NCI-H460 (cell line): ENCODE measurements at places on chromosomes 3 and 15.
A peak's percentile ranks its signal among the peaks of the same experiment; 100 is the strongest.

DNA sequence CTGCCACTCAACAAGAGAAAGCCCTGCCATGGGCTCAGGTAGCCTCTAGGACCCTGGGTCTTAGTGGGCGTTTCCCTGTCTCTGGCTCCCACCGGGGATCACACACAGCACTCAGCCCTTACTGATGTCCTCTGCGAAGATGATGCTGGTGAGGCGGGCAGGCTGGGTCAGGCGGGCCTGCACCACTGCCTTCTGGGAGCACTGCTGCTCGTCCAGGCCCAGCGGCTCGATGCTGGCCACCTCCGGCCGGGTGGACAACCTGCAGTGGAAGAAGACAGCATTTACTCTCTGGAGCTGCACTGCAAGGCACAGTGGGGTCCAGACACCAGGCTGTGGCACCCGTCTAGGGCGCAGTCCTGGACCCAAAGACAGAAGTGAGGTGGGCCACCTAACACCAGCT lies 20.5 kb downstream of the NUP210 start:
- no peak for DNase-seq

- DNase-seq = no peak
Measured at GRCh38 chr15:78197632-78198031, 36.7 kb downstream of the ACSBG1 start.

DNA sequence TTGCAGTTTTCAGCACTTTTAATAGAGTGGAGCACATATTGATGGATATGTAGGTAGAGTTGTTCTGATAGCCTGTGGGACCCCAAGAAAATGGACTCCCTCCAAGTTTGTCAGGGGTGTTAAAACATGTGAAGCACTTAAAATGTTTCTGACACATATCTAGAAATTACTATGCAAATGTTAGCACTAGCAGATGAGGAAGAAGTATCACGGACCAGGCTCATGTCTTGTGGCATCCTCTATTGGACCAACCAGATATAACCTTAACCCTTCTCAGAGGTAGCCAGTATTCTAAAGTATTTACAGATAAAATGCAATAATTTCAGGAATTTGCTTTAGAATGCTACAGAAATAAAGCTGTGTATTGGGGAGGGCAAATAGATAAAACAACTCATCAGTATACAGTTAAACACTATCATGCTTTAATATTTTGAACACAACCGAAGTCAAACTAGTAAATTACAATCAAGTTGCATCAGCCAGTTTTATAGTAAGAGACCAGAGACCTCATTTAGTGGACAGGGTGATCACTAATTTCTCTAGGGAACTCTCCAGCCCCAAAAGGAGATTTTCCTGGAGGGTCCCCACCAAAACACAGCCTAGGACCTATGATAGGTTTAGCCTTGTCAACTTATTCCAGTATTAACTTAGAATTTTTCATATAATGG lies 57.2 kb upstream of the FBN1 start:
- DNase-seq = peak; percentile 41

DNA sequence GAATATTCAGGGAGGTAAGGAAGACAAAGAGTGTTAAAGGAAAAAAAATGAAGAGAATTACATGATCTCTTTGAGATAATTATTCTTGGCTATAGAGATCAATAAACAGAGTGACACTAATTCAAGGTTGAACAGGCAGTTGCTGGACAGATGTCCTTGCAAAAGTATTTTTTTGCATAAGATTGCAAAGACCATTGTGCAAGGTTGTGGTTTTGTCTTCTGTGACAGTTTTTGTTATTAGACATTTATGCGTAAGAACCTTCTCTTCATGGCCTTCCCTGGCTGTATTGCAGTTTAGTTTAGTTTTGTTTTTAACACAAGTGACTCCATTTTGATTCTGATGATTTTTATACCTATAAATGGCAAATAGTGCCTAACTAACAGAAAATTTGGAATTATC lies 682.8 kb upstream of the ARPP21 start:
- no peak for DNase-seq

DNA sequence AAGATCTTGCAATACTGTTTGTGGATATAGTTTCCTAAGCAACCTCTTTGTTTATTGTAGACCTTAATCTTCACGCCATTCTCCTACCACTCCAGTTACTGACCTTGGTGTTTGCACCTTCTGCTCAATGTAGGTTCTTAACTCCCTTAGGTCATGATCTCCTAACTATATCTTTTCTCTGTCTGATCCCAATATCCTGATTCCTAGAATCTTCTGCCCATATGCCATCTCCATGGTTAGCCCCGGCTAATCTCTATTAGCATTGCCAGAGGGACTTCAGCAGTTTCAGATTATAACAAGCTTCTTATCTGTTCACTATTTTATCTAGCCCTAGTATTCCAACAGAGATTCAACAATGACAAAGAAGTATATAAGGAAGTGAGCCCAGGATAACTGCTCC lies 64.9 kb downstream of the IMPG2 start:
- no peak for DNase-seq

DNA sequence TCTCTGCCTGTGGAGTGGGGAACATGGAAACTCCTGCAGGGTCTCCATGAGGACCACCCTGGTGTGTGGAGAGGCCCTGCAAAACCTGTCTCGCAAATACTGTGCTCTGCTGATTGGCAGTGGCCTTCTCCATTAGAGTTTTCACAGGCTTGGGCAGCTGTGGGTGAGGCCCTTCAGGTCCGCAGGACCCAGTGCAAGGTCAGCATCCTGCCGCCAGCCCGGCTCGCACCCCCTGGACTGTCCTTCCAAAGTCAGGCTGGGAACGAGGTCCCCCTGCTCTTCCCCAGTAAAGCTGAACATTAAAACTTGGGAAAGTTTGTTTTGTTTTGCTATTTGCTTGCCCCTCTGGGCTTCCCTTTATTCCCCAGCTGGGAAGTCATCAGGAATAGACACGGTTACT lies 85.0 kb upstream of the PLXNA1 start:
- no peak for DNase-seq

DNA sequence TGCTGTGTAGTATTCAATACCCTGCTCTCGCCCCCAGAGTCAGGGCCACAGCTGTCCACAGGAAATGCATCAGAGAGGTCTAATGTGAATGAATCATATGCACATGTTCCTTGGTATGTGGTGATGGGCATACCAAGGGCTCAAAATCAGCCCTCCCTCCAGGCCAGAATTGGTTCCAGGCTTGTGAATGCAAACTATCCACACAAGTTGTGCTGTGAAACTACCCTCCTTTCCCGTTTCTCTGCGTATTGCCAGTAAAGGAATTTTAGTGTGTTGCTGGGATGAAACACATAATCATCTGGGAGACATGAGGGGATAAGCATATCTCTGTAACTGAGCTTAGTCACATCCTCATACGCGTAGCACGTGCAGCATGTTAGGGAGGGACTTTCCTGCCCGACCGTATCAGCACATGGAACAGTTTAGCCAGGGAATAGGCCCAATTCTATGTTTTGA lies 9.2 kb upstream of the MME start:
- DNase-seq = no peak
